ENCODE measurements at places on chromosomes 3 and 15.
A peak's percentile ranks its signal among the peaks of the same experiment; 100 is the strongest.

- DNase-seq, result no peak
Measured at GRCh38 chr15:63430766-63431451, 49.3 kb upstream of the CA12 start.

GRCh38 chr3:139230391-139230790 lies 113.4 kb upstream of the MRPS22 start:
- DNase-seq, result no peak

GRCh38 chr15:49692514-49693090 lies 71.8 kb downstream of the DTWD1 start:
- DNase-seq, result no peak

DNA sequence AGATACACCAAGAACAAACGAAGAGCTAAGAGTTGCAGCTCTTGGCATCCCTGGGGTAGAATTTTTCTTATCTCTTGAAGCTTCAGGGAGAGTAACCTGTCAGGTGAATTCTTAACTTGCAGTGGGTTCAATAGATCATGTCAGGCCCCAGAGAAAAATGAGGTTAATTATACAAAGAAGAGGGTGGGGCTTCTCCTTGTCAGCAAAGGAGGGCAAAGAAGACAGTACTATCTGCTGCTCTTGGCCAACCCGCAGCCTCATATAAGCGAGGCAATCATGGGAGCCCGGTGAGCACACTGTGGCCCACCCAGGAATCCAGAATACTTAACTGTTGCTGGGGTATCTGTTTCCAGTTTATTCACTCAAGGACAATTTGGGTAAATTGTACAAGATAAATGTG lies 110.2 kb downstream of the SEMA5B start:
- no peak for DNase-seq

DNA sequence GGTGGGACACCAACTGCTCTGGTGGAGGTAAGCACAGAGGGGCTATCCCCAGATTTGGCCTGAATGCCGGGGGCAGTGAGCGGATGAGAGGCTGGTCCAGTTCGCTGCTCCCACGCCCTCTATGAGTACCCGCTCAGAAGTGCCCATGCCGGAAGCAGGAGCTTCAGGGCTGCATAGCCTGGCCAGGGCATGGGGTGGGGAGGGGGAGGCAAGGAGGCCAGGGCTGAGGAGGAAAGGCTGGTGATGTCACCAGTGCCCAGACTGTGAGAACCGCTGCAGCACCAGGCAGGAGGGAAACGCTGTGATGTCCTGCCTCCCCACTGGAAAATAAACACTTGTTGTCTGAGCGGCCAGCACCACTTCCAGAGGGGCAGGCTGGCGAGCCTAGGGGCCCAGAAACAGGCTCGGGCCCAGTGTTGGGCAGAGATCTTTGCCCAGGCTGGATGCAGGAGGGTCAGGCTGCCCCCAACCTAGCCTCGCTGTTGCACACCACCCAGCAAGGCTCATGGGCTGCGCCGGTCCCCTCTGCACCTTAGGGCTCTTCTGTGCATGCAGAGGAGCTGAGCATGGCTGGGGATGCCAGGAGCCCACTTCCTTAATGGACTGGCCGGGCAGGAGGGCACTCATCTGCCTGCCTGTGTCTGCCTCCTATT lies 10.9 kb upstream of the DLL4 start:
- no peak for DNase-seq

DNA sequence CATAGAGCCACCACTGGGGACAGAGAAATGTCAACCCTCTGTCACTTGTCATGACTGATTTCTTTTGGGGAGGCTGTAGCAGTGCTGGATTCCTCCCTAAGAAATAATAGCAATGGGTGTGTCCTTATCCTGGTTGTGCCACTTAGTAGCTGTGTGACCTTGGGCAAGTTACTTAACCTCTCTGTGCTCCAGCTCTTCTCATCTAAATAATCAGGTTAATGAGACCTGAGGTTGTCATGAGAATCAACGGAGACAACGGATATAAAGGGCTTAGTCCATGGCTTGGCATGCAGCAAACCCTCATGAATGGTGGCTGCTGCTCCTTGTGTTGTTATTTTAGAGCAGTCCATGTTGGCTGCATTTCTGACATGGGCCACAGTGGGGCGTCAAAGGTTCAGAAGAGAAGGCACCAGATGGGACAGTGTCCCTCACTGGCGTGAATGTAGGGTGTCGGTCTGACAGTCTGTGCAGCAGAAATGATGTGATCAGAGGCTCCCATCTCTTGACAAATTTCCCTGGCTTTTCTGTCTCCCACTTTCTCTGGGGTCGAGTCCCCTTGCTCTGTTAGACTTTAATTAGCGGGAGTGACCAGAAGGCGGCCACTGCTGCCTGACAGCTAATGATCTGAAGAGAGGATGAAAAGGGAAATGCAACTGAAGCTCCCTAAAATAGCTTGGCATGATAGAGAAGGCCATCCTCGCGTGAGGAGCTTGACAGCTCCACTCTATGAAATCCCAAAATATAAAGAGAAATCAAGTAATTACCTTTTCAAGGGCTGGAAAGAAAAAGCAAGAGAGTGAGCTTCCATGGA lies 209.4 kb downstream of the CADPS start:
- peak; percentile 74 for DNase-seq

GRCh38 chr3:136606990-136607389 lies 145.2 kb downstream of the STAG1 start:
- DNase-seq, result no peak

GRCh38 chr3:40211579-40211978 lies 97.9 kb upstream of the EIF1B start:
- no peak for DNase-seq

DNA sequence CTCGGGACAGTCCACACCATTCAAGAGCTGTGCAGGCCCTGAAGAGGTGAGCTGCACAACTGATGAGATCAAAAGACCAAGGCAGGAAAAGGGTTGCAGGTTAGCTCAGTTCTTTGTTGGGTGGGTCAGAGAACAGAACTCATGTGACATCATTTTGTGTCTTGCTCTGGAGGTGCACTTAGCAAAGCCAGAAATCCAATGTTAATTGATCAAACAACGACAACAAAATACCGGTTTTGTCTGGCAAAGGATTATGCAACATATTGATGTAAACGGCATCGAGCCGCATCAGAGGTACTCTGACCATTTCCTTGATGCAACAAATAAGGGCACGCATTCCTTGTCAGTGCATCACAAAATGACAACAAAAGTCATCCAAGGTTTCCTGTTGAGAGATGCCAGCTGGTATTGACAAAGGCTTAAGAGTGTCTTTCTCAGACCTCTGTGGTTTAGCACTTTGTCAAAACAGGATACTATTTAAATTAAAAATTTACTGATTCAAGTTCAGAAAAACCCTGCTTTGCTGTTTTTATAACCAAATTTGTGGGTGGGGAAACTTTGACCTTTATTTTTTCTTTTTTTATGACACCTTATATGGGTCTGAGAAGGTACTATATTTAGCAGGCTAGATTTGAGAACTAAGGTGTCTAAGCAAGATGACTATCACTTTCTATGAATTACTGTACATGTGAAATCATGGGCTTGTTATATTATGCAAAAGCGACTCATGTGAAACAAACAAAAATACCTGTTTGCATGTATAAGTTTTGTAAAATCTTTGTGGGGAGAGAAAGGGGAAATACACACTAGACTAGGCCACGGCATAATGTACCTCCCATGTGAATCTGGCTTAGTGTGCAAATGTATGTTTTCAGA lies 496.1 kb downstream of the FOXP1 start:
- no peak for DNase-seq

- no peak for DNase-seq
Measured at GRCh38 chr3:140316868-140317400, 360.9 kb upstream of the TRIM42 start.

DNA sequence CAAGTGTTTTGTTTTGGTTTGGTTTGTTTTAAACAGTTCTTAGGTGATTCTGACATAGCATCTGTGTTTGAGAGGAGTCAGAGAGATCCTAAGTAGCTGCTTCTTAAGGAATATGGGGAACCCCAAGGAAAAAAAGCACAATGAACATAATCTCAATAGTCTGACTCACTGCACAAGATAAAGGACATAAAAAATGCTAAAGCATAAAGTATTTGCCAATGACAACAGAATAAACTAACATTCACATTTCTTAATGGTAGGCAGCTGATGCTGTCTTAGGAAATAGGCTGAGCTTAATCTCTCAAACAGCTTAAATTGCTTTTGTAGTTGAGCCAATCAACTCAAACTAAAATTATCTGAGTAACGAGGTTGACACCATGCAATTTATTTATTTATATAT lies 2.9 kb downstream of the NCEH1 start:
- no peak for DNase-seq

GRCh38 chr3:129378949-129379348 lies 49.5 kb downstream of the EFCAB12 start:
- DNase-seq, result no peak

DNA sequence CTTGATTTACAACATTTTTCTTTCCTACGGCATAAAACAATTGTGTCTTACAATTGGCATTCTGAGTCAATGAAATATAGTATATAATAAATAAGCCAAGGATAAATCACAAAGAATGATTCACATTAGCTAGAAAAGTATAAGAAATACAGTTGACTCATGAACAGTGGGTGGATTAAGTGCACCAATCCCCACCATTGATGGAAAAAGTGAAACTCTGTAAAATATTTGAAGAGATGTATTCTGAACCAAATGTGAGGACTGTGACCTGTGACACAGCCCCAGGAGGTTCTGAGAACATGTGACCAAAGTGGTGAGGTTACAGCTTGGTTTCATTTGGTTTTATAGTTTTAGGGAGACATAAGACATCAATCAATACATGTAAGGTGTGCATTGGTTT lies 227.5 kb downstream of the ALCAM start:
- DNase-seq, result no peak

DNA sequence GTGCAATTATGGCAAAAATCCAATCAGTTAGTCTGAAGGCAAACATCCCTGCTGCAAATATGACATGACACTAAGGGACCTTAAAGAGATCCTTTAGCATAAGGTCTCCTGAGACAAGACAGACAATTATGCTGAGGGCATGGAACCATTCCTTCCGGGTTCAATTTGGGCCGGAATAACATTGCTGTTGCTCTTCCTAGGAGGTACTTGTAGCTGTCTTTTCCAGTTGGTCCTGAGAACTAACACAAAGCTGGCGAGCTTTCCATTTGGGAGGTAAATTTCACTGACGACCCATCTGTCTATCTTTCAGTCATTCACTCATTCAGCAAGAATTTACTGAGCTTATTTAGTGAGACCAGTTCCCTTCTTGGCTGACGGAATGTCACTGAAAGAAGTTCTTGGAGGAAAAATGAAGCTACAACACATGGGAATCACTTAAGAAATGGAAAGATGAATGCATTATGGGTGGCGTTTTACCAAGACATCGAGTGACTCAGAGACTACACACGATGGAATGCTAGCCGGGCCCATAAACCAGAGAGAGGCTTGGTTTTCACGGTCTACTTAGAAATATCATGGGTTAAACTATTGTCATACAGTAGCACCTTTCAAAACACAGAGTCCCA lies 215.5 kb downstream of the PDZRN3 start:
- DNase-seq, result no peak

GRCh38 chr3:61574854-61575253 lies 13.5 kb downstream of the PTPRG start:
- peak; percentile 48 for DNase-seq

- DNase-seq, result no peak
Measured at GRCh38 chr3:122515870-122516269, 1.1 kb upstream of the KPNA1 start.

GRCh38 chr15:37221671-37222145 lies 121.4 kb upstream of the MEIS2 start:
- DNase-seq, result no peak

GRCh38 chr3:117836296-117836695 lies 1126.7 kb downstream of the TUSC7 start:
- DNase-seq, result no peak

- no peak for DNase-seq
Measured at GRCh38 chr3:54670201-54671000, 257.5 kb downstream of the LRTM1 start.

GRCh38 chr3:78641703-78642102 lies 1126.1 kb downstream of the ROBO1 start:
- DNase-seq, result no peak

DNA sequence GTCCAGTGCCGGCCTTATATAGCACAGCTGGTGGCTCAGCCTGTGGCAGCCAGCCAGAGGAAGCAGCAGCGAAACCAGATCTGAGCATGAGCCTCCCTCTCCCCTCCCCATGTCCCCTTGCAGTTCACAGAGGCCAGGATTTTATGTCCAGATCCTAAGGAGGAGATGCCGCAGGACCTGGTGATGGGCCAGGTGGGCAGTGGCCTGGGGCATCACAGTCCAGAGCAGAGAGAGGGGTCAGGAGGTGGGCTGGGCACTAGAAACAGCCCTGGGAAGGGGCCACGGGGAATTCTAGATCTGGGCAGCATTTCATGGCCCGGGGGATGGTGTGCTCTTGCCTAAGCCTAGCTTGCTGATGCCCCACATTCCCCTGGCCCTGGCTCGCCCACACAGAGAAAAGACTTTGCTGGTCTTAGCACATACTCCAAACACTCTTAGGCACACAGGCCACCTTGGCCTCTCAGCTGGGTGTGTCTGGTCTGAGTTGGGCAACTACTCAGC lies 259 bp upstream of the CILP start:
- DNase-seq, result no peak

GRCh38 chr3:128215290-128215689 lies 62.0 kb downstream of the EEFSEC start:
- no peak for DNase-seq

GRCh38 chr3:102444101-102444500 lies 9.3 kb downstream of the ZPLD1 start:
- DNase-seq, result no peak

DNA sequence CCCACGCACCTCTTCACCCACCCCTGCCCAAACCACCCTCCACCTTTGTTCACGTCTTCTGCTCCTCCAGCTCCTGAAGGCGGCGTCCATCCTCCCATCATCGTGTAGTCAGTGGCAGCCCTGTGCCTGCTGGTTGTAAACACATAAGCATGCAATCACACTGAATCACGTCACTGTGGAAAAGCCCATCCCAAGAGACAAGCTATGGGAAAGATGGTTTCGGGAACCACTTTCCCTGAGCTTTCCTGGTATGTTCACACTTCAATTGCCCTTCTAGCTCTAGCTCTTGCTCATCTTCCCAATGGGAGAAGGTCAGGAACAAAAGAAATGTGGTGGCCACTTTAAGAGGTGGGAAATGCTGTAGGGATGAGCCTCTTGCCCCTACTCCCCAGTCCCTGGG lies 14.4 kb upstream of the GOLGA8J start:
- no peak for DNase-seq

DNA sequence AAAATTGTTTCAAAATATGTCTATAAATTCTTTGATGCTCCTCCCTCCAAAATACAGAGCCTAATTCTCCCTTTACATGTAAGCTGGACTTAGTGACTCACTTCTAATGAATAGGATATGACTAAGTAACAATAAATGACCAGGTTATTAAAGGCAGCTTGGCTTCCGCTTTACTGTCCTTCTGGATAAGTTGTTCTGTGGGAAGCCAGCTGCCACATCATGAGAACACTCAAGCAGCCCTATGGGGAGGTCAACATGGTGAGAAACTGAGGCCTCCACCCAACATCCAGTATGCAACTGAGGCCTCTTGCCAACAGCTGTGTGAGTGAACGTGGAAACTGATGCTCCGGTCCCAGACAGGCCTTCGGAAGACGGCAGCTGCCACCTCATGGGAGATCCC lies 247.3 kb upstream of the CHRM5 start:
- no peak for DNase-seq

GRCh38 chr15:42348083-42348482 lies 11.2 kb upstream of the CAPN3 start:
- DNase-seq, result no peak

Data from tibial artery (tissue), 4 donors.